Kidney tubule cell (primary cell): ENCODE measurements at places on chromosomes 6 and 20.

DNA sequence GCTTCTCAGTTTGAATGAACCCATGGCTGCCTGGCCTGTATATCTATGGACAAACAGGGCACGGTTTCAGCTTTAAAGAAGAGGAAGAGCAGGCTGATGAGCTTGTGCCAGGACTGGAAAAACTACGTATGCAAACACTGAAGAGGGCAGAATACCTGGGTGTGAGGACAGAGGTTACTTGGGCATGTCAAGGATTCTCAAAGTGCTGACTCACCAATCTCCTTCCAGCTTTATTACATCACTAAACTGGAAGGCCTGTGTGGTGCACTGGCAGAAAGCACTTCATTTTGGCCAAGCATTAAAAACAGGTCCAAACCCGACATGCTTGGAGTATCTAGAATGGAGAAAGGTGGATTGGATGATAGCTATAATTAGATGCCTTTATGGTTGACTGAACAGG lies 95.2 kb downstream of the GMPR start:
- peak; percentile 90 for DNase-seq

GRCh38 chr6:41332241-41332640 lies 3.2 kb upstream of the NCR2 start:
- DNase-seq, result no peak

DNA sequence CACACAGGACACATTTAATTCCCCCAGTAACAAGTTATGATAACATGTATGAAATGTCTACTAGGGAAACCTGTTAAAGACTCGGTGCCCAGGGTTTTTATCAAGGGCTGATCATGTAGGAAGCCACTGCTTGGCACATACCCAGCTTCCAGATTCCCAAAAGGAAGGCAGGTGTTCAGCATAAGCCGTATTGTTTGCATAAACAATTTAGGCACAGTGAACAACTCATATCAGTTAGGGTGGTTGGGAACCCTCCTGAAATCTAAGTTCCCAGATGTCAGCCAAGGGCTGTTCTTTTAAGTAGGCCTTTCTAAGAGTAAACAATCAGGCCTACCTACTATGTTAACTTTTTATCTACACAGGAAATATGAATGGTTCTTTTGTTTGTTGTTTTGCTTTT lies 74.1 kb downstream of the ASXL1 start:
- no peak for DNase-seq

- no peak for DNase-seq
Observed at GRCh38 chr6:83985715-83986114, 47.9 kb upstream of the MRAP2 start.

GRCh38 chr6:42147138-42147562 lies 4.7 kb upstream of the C6orf132 start:
- DNase-seq, result no peak

GRCh38 chr20:16904751-16905150 lies 156.6 kb downstream of the OTOR start:
- peak; percentile 3 for DNase-seq

DNA sequence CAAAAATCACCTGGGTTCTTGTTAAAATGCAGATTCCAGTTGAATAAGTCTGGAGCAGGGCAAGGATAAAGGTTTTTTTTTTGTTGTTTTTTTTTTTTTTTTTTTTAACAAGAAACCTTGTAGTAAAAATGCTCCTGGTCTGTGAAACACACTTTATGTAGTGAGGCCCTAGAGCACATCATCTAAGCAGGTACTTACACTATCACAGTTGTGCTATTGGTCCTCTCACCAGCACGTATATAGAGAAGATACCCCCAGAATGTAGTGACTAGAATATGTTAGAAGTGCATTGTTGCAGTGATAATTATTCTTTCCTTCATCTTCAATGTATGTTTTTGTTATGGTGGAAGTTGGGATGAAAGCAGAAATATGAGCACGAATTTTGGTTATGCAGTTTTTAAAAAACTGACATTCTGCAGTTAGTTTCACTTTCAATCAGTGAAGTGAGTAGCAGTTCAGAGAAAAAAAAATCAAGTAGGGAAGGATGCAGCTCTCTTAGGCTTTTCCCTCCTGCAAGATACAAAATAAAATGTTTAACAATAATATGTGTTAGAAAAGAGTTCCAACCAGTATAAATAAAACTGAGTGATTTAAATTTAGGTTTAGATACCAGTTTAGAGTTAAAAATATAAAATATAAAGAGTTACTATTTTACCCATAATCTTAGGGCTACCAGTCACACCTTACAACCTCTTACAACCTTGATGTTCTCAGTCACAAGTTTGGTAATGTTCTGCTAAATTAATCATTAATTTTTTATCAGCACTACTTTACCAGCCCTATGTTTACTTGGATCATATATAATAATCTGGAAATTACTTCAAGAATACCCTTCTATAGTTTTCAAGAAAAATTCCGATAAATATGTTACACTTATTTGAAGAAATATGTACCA lies 9.2 kb upstream of the DEFB113 start:
- DNase-seq, result no peak
